Stimulated activated CD4-positive, alpha-beta T cell treated with anti-CD3 and anti-CD28 coated beads, Interleukin-1b, Interleukin-23, amount 100 ng/mL, for 4 hours (primary cell): ENCODE measurements at places on chromosomes 5 and 9.

DNA sequence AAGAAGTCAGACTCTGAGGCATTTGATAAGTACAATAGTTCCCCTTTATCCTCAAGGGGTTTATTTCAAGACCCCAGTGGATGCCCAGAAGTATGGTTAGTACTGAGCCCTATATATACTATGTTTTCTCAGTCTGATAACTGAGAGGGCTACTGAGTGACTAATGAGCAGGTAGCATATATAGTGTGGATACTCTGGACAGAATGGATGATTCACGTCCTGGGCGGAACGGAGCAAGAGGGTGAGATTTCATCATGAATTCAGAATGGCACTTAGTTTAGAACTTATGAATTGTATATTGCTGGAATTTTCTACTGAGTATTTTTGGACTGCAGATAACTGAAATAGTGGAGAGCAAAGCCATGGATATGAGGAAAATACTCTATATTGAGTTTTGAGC lies 457.6 kb downstream of the PLK2 start:
- DNase-seq: no peak

- DNase-seq: no peak
Measured at GRCh38 chr5:96075579-96076289, 114.1 kb upstream of the ELL2 start.

DNA sequence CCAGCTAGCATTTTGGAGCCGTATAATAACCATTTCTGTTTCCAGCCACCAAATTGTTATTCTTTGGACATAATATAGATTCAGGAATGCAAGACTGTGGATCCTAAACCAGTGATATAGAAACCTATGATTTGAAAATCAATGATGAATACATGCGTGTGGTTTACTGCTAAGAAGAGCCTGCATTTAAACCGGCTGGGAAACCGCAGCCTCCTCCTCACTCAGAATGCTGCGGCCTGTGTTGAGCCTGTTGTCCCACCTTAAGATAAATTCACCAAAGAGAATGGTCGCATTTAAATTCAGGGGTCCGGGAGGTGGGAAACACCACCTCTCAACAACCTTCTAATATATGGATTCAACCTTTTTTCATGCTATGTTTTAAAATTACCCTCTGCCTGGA lies 148.0 kb downstream of the MEF2C start:
- DNase-seq: no peak

- no peak for DNase-seq
Measured at GRCh38 chr9:19313573-19313972, 66.5 kb downstream of the RPS6 start.

GRCh38 chr5:61277190-61277589 lies 54.9 kb upstream of the ZSWIM6 start:
- DNase-seq: no peak

GRCh38 chr5:79329453-79329852 lies 93.5 kb downstream of the JMY start:
- no peak for DNase-seq

- no peak for DNase-seq
Measured at GRCh38 chr9:92607773-92608172, 62.2 kb downstream of the IPPK start.

- DNase-seq: no peak
Measured at GRCh38 chr5:82396871-82397514, 118.8 kb upstream of the RPS23 start.

DNA sequence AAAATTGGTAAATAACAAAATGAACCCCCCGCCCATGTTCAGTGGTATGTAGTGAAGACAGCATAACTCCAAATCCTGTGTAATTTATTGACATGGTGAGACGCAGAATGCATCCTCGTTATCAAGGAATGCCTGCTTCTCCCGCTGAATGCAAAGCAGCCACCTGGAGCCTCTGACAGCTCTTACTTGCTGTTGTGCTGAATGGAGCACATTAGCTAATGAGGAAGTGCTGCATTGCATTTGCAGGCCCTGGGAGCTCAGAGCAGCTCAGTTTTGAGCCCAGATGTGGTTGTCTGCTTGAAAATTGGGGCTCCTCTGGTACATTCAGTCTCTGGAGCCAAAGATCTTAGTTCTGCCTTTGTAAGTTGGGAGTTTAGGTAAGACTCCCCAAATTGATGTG lies 28.9 kb downstream of the PLAC8L1 start:
- DNase-seq: no peak

DNA sequence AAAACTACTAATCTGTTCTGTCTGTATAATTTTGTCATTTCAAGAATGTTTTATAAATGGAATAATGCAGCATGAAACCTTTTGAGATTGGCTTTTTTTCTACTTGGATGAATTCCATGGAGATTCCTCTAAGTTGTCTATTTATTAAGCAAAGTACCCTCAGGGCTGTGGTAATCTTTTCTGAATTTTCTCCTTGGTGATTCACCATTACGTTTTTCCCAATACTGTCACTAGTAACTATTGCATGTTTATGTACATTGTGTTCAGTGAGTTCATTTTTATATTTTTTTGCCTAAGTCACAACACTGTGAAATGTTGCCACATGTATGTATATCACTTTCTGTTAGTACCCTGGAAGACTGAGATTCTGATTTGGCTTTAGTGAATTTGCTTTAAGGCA lies 177.0 kb upstream of the GRIN3A start:
- no peak for DNase-seq

DNA sequence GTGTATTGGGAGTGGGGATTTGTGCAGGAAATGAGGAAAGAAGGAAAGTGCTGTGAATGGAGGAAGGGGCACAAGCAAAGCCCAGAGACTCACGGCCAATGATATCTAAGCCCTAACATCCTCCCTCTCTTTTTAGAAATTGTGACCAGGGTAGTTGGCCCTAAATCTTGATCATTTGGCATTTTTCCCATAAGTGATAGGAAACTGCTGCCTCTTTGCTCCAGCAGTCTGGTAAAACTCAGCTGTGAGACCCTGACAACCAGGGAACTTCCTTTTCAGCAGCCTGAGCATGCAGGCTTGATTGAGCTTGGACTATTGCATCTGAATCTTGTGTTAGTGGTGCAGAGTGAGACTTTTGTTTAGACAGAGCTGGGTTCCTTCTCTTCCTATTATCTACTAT lies 9.6 kb upstream of the ADRB2 start:
- DNase-seq: no peak

GRCh38 chr5:112434641-112435040 lies 15.6 kb upstream of the EPB41L4A start:
- DNase-seq: no peak

DNA sequence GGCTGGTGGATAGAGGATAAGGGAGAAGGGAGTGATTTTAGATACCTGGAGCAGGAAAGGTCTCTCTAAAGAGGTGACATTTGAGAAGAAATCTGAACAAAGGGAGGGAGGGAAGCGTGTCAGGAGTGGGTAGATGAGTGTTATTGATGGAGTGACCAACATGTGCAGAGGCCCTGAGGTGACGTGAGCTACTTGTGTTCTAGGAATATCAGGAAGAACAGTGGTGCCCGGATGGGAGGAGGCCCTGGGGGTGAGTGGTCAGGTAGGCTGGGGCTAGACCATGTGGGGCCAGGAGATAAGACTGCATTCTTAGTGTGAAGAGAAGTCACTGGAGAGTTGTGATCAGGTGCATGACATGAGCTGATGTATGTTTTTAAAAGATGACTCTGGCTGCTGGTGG lies 256.2 kb downstream of the ARHGAP26 start:
- no peak for DNase-seq

DNA sequence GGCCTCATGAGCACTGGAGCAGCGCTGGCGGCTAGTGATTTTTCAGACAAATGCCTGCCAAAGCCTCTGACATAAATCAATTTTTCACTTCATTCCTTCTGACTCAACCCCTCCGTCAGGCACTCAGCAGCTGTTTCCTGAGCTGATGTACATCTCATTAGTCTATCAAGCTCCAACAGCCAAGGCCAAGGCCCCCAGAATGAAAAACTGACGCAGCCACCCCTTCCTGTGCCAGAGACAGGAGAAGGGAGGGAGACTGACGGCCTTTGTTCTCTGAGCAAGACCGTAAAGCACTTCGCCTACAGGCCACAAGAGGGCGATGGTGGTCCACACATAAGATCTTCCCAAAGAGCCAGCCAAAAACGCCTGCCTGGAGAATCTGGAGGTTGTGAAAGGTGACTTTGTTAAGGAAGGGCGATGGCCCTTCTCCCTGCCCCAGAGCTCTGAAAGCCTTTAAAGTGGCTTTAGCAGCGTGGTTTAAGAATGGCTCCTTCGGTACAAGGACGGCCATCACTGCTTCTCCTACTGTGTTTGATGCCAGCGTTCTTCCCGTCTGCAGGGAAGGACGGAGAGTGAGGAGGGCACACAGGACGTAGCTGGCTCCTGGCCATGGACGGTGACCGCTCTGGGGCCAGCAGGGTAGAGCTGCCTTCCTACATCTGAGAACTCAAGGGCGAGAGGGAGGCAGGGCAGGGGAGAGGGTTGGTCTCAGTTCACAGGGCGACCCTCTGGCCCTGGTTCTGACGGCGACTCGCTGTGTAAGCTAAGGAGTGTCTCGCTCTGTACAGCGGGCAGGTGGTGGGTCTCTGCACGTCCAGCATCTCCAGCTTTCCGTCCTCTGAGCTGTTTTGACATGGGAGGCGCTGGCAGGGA lies 37.0 kb downstream of the ALG2 start:
- DNase-seq: peak; percentile 63

DNA sequence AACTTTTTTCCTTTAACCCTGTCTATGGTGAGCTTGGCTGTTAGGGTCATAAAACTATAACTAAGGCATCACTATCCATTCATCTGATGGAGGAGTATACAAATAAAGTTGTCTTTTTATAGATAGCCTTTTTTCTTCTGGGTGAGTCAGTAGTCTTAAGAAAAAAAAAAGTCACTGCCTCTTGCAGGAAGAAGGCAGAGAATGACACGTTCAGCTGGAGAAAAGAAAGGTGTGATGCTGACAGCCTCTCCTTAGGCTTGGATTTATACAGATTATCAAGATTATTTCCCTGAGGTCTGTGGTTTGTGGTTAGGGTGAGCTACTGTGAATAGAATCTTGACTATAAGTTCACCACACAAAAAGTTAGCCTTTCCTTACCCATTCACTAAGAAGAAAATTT lies 23.0 kb downstream of the EPB41L4B start:
- no peak for DNase-seq

DNA sequence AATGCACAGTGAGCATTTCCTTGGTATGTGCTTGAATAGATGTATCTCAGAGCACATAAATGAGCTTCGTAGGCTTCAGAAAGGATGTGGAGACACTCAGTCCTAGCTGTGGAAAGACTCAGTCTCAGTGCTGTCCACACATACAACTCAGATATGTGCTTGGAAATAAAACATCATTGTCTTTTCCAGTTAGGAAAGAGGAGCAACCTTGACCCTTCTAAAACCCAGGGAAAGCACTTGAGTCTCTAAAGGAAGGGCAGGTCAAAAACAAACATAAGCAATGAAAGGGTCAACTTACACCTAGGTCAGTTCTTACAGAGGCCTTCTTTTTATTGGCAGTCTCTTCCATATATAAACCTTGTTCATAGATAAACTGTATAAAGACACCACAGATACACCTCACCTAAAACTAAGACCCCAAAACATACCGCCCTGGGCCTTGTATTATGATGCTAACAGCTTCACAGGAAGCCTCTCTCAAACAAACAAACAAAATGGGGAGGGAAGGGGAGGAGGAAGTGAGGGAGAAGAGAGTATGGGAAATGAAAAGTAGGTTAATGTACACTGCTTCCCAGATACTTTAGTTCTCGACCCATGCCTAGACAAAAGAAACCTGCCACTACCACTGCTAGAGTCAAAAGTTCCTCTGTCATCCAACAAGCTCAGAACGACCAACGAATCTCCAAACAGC lies 114.4 kb downstream of the UBAP2 start:
- DNase-seq: no peak

- DNase-seq: no peak
Measured at GRCh38 chr9:135363596-135363995, 116.0 kb upstream of the PPP1R26 start.

DNA sequence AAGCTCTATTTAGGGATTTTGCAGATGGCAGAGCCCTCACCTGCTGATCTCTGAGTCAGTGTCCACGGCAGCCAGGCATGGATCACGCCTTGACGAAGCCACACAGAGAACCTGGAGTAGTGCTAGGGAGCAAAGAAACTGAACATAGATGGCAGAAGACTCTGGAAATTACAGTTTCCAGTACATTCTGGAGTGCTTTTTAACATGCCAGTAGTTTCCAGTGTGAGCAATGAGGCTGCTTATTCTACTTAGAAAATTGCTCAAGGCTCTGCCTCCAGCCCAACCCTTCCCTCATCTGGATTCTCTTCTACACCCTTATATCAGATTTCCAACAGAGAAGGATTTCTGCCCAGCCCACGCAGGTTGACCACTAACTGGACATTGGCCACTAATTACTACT lies 203.3 kb downstream of the ADAMTS12 start:
- DNase-seq: no peak

GRCh38 chr5:53127107-53127506 lies 17.6 kb upstream of the MOCS2 start:
- DNase-seq: no peak

DNA sequence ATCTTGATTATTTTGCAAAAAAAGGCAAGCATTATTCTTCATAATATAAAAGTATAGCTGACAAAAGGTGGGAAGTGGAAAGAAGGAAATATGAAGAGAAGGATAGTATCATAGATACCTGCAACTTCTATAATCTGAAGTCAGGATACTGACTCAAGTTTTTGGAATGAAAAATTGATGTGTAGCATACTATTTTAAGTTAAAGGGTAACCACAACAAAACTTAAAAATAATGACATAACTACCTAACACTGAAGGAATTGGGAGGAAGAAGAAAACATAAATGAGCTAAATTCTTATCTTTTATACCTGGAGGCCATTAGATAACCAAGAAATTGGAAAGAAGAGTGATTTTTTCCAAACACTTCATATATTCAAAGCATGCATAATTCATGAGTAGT lies 51.8 kb upstream of the TLE1 start:
- no peak for DNase-seq

GRCh38 chr9:17881371-17881770 lies 302.5 kb downstream of the SH3GL2 start:
- no peak for DNase-seq

- DNase-seq: no peak
Measured at GRCh38 chr5:116137544-116138378, 52.9 kb downstream of the COMMD10 start.

DNA sequence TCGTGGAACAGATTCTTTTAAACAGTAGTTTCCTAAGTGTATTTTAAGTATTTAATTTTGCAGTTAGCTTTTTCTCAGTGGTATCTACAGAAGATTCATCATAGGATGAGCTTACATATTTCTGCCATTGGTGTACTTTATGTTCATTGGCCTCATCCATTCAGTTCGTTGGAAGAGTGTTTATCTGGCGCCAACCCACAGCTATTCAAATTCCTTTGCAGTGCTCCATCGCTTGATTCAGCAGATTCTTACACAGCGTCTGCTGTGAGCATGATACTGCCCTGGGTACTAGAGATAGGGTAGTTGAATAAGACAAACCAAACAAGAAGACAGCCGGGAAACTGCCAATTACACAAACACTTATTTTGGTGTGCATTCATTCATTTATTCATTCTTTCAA lies 55.1 kb downstream of the NUP214 start:
- no peak for DNase-seq

DNA sequence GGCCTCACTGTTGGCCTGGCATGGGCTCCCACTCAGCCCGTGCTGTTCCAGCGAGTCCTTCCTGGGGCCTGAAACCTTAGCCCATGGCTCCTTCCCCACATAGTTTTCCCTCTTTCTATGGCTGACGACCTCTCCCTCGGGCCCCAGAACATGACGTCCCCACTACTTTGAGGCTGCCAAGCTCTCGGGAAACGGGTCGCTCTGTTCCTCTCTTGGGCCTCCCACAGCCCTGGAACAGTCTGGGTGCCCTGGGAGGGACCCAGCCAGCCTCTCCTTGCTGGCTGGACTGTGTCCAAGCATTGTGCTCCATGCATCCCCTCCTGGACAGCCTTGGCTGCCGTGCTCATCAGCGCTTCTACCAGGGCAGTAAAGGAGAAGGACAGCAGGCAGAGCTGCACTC lies 118.3 kb downstream of the SYK start:
- DNase-seq: no peak
